ENCODE measurements at places on chromosomes 2 and 18.
A peak's percentile ranks its signal among the peaks of the same experiment; 100 is the strongest.

- no peak for DNase-seq
- no peaks in the 10 kb centered on the region for H3K27me3 ChIP-seq
- H3K36me3 ChIP-seq = no peaks in the 10 kb centered on the region
- H3K4me1 ChIP-seq = peaks cover 2% of the 10 kb centered on the region
- no peak overlapping the region for H3K27ac ChIP-seq
Observed at GRCh38 chr2:136217996-136218395, 100.0 kb upstream of the CXCR4 start.

DNA sequence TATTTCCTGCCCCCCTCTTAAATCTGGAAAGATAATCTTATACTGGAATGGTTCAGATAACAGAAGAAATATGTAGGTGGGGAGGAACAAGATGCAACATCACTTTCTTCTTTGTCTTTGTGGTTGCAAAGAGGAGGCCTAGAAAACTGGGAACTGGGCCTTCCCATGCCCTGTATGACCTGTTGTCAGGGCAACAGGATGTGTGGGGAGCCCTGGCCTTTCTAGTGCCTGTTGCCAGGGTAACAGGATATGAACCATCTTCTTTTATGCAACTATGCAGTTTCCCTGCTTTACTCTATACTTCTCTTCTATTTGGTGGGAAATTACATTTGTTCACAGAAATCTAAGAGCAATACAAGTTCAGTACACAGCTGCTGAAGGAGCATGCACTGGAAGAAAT lies 79.8 kb upstream of the PDE1A start:
- no peak overlapping the region for H3K4me3 ChIP-seq
- H3K27ac ChIP-seq = no peak overlapping the region
- H3K27me3 ChIP-seq = no peaks in the 10 kb centered on the region
- DNase-seq = no peak
- H3K4me1 ChIP-seq = no peaks in the 10 kb centered on the region

- no peaks in the 10 kb centered on the region for H3K4me1 ChIP-seq
- H3K27me3 ChIP-seq = no peaks in the 10 kb centered on the region
- no peak for DNase-seq
- H3K27ac ChIP-seq = no peak overlapping the region
- no peaks in the 10 kb centered on the region for H3K36me3 ChIP-seq
Observed at GRCh38 chr18:65279668-65280305, 471.0 kb upstream of the CDH7 start.

DNA sequence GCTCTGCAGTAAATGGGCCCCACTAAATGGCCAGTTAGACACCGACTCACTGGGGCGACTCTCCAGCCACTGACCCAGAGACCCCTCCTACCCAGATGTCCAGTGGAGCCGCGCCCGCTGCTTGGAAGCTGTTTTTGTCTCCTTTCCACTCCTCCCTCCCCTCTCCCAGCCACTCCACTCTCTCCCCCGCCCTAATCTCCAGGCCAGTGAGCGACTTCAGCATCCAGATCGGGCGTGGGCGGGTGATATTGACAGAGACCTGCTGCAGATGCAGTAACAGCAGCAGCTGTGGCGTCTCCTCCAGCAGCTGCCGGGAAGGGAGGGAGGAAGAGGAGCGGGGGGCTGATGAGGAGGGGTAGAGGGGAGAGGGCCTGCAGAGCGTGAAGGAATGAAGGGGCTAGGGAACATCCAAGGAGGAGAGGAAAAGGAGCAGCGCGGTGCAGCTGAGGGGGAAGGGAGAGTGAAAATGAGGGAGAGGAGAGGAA lies at the start of gene SCN7A:
TSS of gene SCN7A (minus strand) at position 110 of the 485 bp plus-strand sequence. CDS start 16,553 bp downstream, outside the sequence.
- H3K27ac ChIP-seq = no peak within 1 kb of the TSS
- no peaks in the 10 kb centered on the region for H3K4me1 ChIP-seq
- H3K4me3 ChIP-seq = no peak within 1 kb of the TSS
- DNase-seq = no peak

DNA sequence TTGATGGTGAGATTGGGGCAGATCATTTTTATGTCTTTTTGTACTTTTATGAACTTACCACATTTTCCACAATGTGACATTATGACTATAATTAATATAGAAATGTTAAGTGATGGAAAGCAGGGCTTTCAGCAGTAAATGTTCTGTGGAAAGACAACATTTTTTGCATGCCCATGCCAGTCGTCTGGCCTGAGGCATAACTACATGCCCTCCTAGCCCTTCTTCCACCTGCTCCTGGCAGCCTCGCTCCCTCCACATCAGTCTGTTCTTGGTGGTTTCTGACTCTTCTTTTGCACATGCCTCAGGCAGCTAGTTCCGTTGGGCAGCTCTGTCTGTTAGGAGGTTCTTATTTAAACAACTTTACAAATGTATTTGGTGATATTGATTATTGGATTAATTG lies 182.0 kb upstream of the TWIST2 start:
- H3K27me3 ChIP-seq = no peaks in the 10 kb centered on the region
- no peak overlapping the region for H3K27ac ChIP-seq
- H3K4me3 ChIP-seq = no peak overlapping the region
- no peak for DNase-seq
- no peaks in the 10 kb centered on the region for H3K4me1 ChIP-seq
- no peaks in the 10 kb centered on the region for H3K36me3 ChIP-seq

- H3K27ac ChIP-seq = no peak overlapping the region
- no peak for DNase-seq
- no peaks in the 10 kb centered on the region for H3K36me3 ChIP-seq
- peaks cover 66% of the 10 kb centered on the region for H3K4me1 ChIP-seq
- H3K27me3 ChIP-seq = peaks cover 79% of the 10 kb centered on the region
- peak overlapping the region; percentile 47 for H3K4me3 ChIP-seq
Observed at GRCh38 chr2:170820757-170821530, 4.3 kb downstream of the GAD1 start.

DNA sequence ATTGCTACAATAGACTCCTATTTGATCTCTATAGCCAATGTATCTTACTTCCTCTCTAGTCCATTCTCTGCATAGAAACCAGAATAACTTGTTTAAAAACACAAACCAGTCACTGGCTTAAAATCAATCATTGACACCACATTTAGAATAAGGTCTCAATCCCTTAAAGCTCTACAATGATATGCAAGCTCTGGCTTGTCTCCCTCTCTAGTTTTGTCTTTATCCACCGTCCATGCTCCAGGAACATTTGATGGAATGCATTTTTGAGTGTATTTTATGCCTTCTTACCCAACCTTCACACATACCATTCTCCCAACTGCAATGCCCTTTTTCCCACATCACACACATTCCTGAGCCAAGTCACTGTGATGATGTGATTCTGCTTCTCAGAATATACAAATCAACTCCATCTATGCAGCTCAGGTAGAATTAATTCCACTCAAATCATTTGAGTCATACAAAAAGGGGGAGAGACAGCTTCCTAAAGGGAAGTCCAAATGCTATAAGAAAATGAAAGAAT lies 1107.2 kb downstream of the DPP10 start:
- H3K36me3 ChIP-seq = no peaks in the 10 kb centered on the region
- no peak overlapping the region for H3K4me3 ChIP-seq
- H3K27me3 ChIP-seq = no peaks in the 10 kb centered on the region

DNA sequence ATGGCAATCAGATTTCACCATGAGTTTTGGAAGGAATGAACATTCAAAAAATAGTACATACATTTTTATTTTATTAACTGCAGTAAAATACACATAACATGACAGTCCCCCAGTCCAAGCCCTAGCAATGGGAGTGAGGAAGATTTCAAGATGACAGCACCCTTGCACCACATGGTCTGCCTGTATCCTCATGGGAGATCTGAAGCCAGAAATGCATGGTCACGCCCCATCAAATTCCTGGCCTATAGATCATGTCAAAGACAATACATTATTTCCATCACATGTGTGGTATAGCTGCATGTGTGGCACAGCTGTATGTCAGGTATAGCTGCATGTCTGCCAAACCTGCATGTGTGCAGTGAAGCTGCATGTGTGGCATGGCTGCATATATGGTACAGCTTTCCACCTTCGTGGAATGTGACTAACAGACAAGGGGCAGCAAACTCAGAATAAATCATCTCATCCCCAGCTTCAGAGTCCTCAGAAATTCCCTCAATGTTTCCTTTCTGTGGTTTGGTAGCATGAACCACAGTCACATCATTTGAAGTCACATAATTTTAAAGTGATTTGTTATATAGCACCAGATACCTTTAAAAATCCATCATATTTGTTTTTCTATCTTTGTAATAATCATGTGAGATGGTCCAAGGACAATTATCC lies 518.2 kb upstream of the SOX11 start:
- H3K27ac ChIP-seq = no peak overlapping the region
- no peaks in the 10 kb centered on the region for H3K4me1 ChIP-seq
- DNase-seq = no peak
- H3K4me3 ChIP-seq = no peak overlapping the region
- H3K27me3 ChIP-seq = no peaks in the 10 kb centered on the region

GRCh38 chr2:100124761-100125160 lies 17.6 kb downstream of the AFF3 start:
- no peaks in the 10 kb centered on the region for H3K4me1 ChIP-seq
- no peaks in the 10 kb centered on the region for H3K27me3 ChIP-seq

DNA sequence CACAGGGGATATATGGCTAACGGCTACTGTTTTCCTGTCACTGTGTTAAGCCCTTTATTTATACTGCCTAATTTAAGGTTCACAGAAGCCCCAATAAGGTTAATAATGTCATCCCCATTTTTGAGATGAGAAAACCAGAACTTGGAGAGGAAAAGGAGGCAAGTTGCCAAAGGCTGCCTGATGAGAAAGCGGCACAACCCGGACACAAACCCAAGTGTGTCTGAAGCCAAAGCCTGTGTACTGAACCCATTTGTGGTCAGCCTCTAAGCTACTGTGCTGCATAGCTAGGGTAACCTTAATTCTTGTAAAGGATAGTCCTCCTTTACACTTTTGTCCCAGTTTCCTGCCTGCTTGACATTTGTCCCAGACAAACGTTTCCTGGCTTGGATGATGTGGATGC lies 954.7 kb upstream of the FANCL start:
- H3K27ac ChIP-seq = no peak overlapping the region
- no peak for DNase-seq
- H3K27me3 ChIP-seq = no peaks in the 10 kb centered on the region
- no peaks in the 10 kb centered on the region for H3K36me3 ChIP-seq

DNA sequence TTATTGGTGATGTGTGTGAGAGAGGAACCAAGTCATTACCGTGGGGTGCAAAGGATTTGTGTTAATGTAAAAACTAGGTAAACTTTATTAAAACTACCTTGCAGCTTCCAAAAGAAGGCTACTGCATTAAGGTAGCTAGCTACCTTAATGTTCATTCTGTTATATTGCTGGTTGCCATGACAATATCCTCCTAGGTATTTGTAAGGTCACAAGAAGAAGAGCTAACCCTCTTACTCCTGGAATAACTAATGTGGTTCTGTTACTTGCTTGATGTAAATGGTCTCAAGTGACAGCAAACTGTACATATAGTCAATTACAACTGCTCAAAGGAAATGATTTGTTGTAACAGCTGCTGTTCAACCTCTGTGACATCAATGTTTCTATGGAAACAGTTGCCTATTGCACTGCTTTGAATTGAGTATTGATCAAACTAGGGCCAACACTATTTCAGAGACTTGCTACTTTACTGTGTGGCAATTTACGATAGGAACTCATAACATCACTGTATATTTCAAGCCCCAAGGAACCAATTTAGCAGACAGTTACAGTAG lies 319.8 kb upstream of the HNRNPA3 start:
- no peaks in the 10 kb centered on the region for H3K4me1 ChIP-seq
- no peak for DNase-seq
- H3K27me3 ChIP-seq = no peaks in the 10 kb centered on the region
- H3K27ac ChIP-seq = no peak overlapping the region
- H3K4me3 ChIP-seq = no peak overlapping the region

- H3K27ac ChIP-seq = no peak overlapping the region
- no peaks in the 10 kb centered on the region for H3K27me3 ChIP-seq
- no peaks in the 10 kb centered on the region for H3K36me3 ChIP-seq
- DNase-seq = no peak
- no peaks in the 10 kb centered on the region for H3K4me1 ChIP-seq
- no peak overlapping the region for H3K4me3 ChIP-seq
Observed at GRCh38 chr2:150292807-150293206, 194.7 kb downstream of the RND3 start.

DNA sequence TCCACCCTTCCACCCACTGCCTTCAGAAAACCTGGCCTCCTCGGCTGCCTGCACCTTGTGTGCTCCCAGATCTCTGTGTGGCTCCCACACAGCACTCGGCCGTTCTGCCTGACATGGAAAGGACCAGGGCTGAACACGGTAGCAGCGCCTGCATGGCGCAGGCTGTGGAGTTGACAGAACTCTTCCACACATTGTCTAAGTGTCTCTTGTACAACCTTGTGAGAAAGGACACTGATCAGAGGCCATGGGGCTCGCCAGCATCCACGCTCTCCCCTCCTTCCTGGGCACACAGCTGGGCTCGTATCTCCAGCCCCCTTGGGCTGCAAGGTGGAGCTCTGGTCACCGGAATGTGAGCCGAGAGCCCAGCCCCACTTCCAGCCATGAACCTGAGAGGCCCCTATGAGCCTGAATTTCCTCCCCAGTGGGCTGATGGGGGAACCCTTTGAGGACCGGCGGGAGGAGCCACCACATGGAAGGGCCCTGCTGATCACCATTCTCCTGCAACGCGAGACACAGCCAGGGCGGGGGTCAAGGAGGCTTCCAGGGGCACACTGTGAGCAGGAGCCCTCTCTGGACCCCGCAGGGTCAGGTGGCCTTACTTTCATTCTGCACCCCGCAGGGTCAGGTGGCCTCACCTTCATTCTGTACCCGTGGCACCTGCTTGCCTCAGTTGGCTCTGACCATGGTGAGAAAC lies 314.2 kb upstream of the MYT1L start:
- H3K27me3 ChIP-seq = no peaks in the 10 kb centered on the region
- H3K4me3 ChIP-seq = no peak overlapping the region
- H3K27ac ChIP-seq = no peak overlapping the region
- no peak for DNase-seq

GRCh38 chr18:80077873-80078272 lies 31.2 kb upstream of the ADNP2 start:
- no peak for DNase-seq
- H3K27ac ChIP-seq = no peak overlapping the region
- no peaks in the 10 kb centered on the region for H3K36me3 ChIP-seq
- H3K4me3 ChIP-seq = no peak overlapping the region
- H3K27me3 ChIP-seq = no peaks in the 10 kb centered on the region
- H3K4me1 ChIP-seq = no peaks in the 10 kb centered on the region

DNA sequence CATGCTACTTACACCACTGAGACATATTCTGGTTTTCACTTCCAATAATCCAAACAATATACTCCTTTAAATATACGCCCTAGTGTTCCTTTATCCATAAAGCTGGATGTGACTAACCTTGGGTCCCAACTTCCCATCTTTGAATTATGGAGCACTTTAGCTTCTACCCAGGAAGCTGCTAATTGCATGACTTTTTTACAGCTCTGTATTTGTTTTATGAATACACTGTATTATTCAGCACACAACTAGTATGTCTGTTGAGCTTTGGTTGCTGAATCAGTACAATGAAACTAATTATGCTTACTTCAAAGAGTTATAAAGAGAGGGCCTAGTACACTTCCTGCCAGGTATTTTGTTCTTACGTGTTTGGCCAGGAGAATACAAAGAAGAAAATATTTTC lies 118.5 kb downstream of the BAZ2B start:
- no peaks in the 10 kb centered on the region for H3K27me3 ChIP-seq
- DNase-seq = no peak
- no peak overlapping the region for H3K27ac ChIP-seq
- no peaks in the 10 kb centered on the region for H3K4me1 ChIP-seq
- H3K4me3 ChIP-seq = no peak overlapping the region

- H3K4me1 ChIP-seq = no peaks in the 10 kb centered on the region
- DNase-seq = no peak
- no peaks in the 10 kb centered on the region for H3K36me3 ChIP-seq
- H3K4me3 ChIP-seq = no peak overlapping the region
- H3K27ac ChIP-seq = no peak overlapping the region
Observed at GRCh38 chr2:181762848-181763247, 82.5 kb upstream of the NEUROD1 start.
